Activated CD4-positive, alpha-beta T cell treated with anti-CD3 and anti-CD28 coated beads, Interleukin-2, amount 50 U/mL, for 24 hours (primary cell): ENCODE measurements at places on chromosomes 1 and 21.

DNA sequence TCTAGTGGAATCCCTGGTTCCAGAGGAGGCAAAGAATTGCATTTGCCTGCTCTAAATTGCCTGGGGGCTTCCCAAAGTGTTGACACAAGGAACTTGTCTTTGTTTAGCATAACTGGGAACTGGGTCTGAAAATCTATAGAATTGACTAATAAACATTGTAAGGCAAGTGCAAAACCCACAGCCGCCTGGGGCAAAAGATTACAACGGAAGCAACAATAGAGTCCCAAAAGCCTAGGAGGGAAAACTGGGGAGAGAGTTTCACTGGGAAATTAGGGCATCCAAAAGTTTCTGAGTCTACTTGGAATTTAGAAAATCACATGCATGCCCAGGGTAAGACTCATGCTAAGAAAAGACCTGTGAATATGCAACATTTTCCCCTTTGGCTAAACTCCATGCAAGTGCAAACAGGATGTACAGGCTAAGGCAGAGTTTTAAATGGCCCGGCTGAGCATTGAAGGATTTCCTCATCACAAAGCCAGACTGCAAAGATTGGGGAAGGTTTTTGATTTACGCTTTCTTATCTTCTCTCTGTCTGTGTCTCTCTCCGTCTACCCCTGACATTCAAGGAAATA is 725.3 kb upstream of the NCAM2 start:
- DNase-seq: no peak

GRCh38 chr1:33996281-33996680 is 132.4 kb downstream of the HMGB4 start:
- DNase-seq: no peak

GRCh38 chr1:54814571-54814970 is 13.4 kb upstream of the TTC22 start:
- DNase-seq: no peak

DNA sequence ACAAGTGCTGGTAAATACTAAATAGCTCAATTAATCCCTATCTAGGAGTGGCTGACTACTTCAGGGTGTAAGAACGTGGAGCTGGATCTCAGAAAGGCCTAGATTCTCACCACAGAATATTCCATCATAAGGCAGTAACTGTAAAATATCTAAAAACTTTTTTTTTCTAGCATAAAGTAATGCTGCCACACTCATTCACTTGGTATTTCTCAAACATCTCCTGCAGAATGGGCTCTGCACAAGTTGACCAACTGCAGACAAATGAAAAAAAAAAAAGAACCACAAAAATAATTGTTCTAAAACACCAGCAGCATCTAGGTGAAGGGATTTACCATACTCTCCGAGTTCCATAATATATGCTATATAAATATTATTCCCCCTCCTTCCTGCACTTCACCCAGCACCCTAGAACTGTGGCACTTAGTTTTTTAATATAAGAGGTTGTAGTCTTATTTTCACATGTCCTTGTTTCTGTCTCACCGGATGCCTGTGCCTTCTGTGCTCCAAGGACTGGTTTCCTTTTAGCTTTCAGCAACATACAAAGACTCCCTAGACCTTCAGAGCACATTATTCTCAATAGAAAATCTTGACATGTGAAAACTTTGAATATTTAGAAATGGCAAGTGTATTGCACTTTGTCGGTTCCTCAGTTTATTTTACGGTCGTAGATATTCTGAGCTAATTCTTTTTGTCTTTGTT is 8.9 kb downstream of the VSIG8 start:
- no peak for DNase-seq

- DNase-seq: no peak
Measured at GRCh38 chr1:156089704-156090103, 7.4 kb upstream of the MEX3A start.

DNA sequence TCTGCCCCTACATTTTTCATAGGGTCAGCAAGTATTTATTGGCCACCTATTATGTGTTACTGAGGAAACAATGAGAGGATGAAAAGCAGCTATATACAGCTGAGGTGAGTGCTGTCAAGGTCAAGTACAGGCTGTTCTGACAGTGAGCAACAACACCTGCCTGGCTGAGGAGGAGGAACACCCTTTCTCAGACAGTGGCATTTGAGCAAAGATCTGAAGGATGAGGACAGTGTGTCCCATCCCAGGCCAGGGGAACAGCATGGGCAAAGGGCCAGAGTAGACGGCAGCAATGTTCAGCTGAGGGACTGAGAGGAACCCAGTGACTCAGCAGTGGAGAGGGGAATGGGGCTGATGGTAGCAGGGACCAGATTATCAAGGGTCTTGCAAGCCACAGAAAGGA is 101.0 kb downstream of the ELAVL4 start:
- DNase-seq: no peak

DNA sequence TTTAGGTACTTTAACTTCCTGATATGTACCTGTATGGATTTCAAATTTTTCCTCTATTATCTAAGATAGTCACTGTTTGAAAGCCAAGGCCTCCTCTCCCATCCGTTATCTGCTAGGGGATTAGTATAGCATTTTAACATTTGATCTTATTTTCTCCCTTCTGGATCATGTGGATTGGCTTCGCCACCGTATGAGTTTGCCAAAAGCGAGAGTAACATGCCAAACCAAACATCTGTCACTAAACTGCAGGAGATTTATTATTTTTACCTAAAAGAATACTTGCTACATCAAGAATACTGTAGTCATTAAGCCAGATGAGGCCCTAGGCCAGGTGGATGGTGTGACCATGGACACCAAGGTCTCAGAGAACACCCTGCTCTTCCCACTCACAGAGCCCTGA is 28.5 kb upstream of the EEIG2 start:
- no peak for DNase-seq

GRCh38 chr1:81135524-81135923 is 665.2 kb upstream of the ADGRL2 start:
- no peak for DNase-seq

DNA sequence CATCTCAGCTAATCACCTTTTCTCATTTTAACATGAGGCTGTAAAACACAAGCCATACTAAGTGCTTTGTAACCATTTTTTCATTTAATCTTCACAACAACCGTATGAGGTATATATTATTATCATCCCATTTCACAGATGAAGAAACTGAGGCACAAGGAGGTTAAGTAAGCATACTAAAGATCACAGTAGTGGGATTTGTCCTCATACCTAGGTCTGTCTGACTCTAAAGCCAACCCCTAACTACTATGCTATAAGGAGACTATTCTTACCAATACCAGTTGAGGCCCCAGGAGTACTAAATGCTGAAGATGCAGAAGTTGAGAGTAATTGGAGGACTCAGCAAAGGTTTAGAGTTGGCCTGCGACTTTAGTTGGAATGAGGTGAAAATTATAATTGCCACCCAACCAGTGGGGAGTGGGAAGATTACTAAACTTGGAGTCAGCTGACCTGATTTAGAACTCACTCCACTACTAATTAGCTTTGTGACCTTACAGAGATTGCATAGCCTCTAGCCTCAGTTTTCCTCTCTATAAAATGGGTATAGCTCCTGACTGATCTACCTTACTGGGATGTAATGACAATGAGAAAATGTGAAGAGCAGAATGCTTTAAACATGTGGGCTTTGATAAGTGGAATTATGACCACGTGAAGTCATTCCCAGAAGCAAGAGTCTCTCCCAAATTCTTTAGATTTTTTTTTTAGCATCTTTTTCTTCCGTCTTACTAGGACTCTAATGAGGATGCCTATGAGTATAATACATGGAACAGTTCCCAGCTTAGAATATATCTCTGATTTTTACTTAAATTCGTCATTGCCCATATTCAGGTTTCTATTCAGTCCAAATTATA is 85.8 kb upstream of the IPO9 start:
- no peak for DNase-seq

DNA sequence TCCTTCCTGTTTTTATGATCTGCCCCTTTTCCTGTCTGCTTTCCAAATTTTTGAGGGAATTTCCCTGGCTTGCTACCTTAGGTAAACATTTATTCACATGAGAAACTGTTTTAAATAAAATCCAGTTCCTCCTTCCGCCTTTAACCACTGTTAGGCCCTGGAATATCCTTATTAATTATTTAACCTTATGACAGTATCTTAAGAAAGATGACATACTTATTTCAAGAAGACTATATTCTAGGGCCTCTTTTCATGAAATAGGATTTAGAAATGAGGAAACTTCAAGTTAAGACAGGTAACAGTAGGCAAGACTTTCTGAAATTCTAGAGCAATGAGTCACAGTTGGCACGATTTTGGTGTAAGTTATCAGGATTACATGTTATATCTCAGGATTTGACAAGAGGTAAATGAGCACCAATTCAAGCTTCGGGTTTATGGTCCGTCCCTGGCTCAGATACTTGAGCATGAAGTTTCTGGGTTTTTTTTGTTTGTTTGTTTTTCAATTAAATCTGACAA is 2.0 kb upstream of the TNFSF18 start:
- DNase-seq: no peak

- DNase-seq: no peak
Measured at GRCh38 chr1:154931940-154932487, 4.5 kb downstream of the PMVK start.

DNA sequence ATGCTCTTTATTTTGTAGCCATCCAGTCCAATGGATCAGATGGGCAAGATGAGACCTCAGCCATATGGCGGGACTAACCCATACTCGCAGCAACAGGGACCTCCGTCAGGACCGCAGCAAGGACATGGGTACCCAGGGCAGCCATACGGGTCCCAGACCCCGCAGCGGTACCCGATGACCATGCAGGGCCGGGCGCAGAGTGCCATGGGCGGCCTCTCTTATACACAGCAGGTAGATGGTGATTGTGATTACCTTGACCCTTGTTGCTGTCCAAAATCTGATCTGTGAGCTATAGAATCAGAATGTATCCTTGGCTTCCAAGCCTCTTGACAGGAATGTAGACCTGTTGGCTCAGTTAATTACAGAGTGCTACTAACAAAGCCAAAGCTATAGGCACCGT is 33.8 kb downstream of the ARID1A start:
- no peak for DNase-seq

- DNase-seq: no peak
Measured at GRCh38 chr1:210882414-210883221, 251.3 kb downstream of the KCNH1 start.

DNA sequence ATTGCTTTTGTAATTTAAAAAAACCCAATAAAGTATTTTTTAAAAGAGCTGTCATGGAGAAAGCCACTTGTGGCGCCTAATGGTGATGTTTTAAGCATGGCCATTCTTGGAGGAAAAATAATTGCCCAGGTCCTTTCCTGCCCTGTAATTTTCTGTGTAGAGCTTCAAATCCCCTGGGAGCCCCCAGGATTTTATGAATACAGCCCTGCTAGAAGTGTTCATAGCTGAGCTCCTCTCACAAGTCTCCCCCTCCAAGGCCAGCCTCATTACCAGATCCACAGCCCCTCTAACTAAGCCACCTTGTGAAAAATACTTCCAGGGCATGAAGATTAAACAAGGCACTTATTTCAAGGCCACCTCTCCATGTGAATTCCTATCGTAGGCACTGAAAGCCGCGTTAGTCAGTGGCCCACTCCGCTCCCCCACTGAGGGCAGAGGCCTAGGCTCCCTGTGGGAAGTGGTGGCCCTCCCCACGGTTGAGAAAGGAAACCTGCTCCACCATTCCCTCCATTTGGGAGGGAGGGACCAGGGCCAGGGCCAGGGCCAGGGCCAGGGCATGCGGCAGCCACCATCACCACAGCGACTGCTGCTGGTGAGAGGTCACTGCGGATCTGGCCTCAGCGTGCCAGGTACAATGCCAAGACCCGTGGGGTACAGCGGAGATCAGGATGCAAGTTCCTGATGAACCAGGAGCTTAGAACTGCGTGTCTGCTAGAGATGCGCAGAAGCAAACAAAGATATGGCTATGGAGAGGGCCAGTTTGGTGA is 83.1 kb downstream of the KCNN3 start:
- no peak for DNase-seq

GRCh38 chr1:111731956-111732355 is 7.2 kb downstream of the INKA2 start:
- no peak for DNase-seq

DNA sequence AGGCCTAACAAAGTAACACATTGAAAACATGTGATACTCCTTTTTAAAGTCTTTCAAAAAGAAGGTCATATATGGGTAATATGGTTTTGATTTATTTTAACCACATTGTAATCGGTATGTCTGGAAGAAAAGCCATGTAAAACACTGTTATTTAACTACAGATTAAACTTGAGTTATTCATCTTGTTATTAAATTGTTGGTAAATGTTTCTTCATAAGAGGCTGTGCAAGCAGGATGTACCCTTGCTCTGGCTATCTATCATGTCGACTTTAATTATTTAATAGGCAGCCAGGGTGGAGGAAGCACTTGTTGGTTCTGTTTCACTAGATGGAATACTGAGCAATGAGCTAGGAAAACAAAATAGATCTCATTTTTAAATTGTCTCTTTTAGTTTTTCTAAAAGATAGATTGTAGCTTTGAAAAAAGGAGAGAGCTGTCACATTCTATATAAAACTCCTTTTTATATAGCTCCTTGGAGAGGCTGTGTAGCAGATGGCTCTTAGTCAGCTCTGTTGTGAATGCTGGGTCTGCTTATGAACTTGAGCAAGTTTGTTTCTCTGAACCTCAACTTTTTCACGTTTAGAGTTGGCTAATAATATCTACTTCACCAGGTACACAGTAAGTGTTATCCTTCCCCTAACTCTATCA is 39.5 kb downstream of the LRRC8B start:
- no peak for DNase-seq

DNA sequence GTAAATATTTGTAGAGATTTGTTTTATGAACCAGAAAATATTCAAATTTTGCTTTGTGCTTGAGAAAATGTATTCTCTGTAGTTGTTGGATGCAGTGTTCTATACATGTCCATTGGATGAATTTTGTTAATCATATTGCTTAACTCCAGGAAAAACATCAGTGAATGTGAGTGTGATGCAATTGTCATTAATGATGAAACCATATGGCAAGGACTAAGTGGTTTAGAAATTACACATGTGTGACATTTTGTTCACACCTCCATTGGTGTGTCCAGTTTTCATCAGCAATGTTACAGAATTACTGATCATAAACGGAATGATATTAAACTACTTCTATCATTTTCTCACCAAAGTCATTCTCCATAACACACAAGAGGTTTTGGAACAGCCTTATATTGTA is 151.8 kb upstream of the ST6GALNAC5 start:
- no peak for DNase-seq

DNA sequence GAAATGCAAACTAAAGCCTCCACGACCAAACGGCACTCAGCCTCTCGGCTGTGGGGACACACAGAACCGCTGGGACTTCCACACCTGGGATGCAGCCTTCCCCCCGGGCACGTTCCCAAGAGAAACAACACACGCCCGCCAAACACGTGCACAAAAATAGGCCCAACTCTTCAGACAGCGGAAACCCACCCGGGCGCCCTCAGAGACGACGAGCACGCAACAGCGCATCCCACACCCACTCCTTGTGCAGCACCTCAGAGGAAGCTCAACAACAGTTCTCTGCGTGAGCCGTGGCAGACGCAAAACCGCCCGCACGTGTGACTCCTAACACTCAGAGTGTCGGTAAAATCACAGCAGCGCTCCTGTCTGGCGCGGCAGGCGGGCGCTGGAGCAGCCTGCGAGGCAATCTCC is 5.3 kb downstream of the C1orf159 start:
- no peak for DNase-seq

DNA sequence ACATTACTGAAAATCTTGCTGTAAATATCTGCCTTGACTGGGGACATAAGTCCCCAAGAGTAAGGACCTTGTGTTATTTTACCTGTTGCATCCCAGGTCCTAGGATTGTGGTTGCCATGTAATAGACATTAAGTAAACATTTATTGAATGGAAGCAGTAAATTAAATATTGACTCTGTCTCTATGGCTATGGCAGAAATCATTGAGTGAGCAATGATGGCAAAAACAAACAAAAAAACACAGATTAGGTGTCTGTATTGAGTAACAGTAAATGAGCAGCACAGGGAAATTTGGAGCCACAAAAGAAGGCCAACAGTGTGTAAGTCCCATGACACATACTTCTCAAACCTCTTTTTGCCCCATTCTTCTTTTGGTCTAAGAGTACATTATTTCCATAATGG is 240.4 kb downstream of the NFIA start:
- no peak for DNase-seq
